GDM1 (cell line): ENCODE measurements at places on chromosomes 11 and 22.

DNA sequence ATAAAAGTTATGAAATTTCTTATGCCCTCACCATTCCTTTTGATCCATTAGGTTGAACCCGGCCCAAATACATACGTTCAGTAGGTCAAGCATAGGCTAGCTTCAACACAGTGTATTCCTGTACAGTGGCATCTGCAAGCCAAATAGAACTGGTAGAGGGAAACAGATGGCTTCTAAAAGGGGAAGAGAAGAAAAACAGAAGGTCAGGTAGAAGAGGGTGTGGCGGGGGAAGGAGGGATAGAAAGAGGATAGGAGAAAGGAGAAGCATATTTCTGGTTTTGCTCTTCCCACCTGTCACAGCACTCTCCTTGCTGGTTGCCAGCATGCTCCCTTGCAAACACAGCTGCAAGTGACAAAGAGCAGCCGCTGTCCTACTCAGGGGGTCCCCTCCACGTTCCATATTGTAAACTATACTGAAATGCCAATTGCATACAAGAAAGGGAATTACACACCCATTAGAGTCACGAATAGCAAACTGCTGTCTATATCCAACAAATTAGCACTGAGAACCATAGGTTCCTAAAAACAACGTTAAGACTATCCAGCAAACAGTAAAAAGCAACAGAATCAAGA, 71.8 kb downstream of the PHF21A start:
- peak; percentile 28 for DNase-seq

DNA sequence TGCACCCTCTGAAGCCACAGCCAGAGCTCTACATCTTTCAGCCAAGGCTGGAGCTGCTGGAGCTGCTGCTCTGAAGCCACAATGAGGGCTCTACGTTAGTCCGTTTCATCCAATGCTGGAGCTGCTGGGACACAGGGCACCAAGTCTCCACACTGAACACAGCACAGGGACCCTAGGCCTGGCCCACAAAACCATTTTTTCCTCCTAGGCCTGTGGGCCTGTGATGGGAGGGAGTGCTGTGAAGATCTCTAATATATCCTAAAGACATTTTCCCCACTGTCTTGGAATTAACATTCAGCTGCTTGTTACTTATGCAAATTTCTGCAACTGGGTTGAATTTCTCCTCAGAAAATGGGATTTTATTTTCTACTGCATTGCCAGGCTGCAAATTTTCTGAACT, 441.4 kb upstream of the FAT3 start:
- no peak for DNase-seq

DNA sequence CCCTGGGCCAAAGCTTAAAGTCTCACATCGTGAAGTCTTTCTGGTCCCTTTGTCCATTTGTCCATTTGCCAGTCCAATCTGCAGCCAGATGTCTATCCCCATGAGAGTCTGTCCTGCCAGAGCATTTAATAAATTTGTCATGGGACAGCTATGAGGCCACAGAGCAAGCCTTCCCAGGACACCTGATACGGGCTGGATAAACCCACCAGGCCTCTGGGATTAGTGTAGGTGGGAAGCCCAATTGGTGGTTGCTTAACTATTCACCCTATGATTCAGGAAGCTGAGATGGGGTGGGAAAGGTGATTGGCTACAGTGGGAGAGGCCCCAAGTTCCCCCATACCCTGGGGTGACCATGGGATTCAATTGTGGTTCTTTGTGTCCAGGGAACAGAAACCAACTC, 39.9 kb downstream of the MYEOV start:
- DNase-seq = no peak

- no peak for DNase-seq
These were observed 4.0 kb upstream of the FCHSD2 start for GRCh38 chr11:73145986-73146575.

GRCh38 chr11:88597387-88597786, 259.9 kb upstream of the CTSC start:
- no peak for DNase-seq

GRCh38 chr11:69659591-69659990, 15.6 kb downstream of the LTO1 start:
- no peak for DNase-seq

GRCh38 chr11:102874852-102875251, at the start of gene MMP12:
TSS of gene MMP12 (minus strand) at chr11:102874982. CDS start at chr11:102874937, 45 bp downstream.
- DNase-seq = no peak

DNA sequence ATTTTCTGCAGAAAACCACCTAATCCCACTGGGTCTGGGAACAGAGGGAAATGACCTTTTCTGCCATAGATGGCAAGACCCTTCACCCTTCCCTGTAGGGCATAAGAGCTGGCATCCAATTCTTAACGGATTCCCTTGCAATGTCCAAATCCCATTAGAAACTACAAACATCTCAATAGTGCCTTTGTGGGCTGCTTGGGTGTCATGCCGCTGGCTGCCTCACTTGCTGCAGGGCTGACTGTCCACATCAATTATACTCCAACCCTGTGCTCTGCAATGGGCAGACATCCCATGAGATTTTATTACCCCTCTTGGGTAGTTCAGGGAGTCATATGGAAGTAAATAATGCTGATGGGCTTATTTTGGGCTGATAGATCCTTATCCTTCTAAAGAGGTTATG, 7.3 kb downstream of the GRAP2 start:
- DNase-seq = no peak

- DNase-seq = no peak
These were observed 8.1 kb downstream of the FBXO7 start for GRCh38 chr22:32482708-32483107.
